ENCODE measurements at places on chromosomes 7 and 10. TPM values are rescaled to one million over a fixed set of nuclear protein-coding genes. Genes with fewer than 3 reads are reported as not detected.

GRCh38 chr7:68573271-68574005 is 1024.8 kb upstream of the AUTS2 start:
- DNase-seq = no peak

DNA sequence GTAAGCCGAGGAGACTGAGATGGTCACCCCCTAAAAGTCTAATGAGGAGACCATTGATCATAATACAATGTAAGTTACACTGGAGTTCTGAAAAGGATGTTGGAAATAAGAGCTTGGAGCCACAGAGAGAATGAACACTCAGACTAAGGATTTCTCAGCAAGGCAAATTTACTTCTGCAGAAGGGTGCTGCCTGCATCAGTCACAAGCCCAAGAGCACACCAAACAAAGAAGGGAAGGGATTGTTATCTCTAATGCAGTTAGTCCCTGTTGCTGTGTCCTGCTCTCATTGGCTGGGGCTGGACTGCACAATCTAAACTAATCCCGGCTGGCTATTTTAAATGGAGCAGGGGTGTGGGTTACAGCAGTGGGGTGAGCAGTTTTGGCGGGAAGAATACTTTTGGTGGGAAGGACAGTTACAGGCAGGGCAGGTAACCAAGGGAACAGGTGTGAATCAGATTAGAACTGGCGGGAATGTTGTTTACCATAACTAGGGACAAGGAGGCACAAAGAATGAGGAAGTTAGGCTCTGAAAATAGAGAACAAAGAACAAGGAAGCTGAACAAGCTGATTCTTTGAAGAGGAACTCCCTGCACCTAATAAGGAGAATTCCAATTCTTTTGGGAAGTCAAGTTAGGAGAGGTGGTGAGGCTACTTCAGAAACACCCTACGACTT is 30.3 kb upstream of the TRIM24 start:
- DNase-seq = no peak

GRCh38 chr7:11252011-11252607 is 278.4 kb downstream of the PHF14 start:
- DNase-seq = no peak

DNA sequence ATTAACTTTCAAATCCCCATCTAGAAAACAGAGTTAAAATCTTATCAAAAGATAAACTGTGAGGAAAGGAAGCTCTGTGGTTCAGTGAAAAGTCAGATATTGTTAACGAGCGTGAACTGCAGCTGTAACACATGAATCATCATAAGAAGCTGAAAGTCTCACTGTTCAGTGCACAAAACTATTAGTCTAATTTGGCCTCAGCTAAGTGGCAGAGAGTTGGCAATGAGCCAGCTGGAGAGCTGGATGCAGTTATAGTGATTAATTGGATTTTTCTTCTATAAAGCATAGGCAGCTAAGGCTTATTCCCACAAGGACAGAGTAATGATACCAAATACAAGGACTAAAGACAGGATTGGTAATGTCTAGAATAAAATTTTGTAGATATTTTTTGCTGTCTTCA is 101.1 kb upstream of the ABCB5 start:
- no peak for DNase-seq

DNA sequence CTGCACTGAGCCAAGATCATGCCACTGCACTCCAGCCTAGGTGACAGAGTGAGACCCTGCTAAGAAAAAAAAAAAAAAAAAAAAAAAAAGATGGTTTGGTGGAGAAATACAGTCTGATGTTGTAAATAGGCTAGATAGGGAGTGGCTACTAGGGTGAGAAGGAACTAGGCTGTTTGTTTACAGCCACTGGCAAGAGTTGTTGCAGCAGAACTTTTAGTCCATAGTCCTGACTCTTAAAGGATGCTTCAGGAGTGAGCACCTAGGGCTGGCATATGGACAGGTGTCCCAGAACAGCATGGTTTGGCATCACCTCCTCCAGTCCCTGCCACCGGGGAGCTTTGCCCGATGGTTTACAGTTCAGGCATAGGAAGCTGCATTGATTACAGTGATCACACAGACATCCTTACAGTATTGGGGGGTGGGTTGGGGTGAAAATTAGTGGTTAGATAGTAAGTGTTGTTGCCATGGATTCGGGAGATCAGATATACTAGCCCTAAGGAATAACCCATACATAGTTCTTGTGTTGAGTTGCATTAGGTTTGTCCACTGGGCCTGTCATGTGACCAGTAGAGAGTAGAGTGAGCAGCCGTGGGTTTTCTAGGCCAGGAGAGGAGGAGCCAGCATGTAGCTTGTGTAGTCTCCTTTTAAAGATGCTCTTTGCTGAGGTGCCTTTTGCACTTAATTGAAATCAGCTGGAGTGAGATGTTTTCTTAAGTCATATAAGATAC is 35.9 kb downstream of the ZRANB1 start:
- no peak for DNase-seq

DNA sequence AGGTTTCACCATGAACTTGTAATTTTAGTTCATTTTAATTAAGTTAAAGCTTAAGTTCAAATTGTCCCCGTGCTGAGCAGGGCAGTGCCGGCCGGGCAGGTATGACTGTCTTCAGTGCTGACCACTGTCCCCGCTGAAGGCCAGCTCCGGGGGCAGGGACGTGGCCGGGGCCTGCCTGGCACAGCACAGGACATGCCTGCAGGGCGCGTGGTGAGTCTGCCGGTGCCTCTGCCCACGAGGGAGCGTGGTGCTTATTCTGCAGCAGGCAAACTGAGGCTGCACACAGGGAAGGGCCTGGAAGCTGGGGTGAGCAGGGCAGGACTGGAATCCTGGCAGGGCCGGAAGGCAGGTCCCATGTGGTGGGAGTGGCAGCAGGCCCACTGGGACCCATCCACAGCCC is 9.8 kb downstream of the MICALL2 start:
- DNase-seq = no peak

DNA sequence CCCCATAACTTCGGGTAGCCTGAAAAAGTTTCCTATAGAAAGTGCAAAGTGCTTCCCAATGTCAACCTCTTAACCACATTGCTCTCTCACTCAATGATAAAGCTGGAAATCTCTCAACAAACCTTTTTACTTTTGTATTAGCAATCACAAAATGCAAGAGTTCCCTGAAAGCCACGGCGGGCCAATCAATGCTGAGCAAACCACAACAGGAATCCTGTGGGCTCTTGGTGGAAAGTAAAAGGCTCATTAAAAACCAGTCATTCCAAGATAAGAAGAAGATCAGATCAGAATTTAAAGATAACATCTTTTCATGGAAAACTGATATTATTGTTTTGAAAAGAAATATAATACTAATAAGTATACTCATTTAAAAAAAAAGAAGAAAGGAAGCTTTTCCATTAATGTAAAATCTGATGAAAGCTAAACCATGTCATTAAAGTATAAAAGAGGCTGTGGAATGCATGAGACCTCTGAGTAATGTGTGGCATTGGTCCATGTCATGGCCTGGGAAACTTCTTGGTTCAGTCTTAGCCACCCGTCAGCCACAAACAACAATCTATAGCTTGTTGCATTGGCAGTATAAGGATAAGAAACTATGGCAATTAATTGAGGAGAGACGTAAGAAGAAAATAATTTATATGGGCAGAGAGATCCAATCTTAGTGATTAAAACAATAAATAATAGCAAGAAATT is 1066.1 kb upstream of the SORCS1 start:
- no peak for DNase-seq

- DNase-seq = no peak
Measured at GRCh38 chr10:58358314-58358933, 23.6 kb downstream of the UBE2D1 start.

FAM25C gene
- not detected for total RNA-seq

CFAP70 gene
- total RNA-seq = 11.3 TPM
